Stimulated activated CD4-positive, alpha-beta T cell treated with anti-CD3 and anti-CD28 coated beads, Interleukin-1b, Interleukin-23, amount 100 ng/mL, for 24 hours (primary cell): ENCODE measurements at places on chromosomes 12 and 14.

DNA sequence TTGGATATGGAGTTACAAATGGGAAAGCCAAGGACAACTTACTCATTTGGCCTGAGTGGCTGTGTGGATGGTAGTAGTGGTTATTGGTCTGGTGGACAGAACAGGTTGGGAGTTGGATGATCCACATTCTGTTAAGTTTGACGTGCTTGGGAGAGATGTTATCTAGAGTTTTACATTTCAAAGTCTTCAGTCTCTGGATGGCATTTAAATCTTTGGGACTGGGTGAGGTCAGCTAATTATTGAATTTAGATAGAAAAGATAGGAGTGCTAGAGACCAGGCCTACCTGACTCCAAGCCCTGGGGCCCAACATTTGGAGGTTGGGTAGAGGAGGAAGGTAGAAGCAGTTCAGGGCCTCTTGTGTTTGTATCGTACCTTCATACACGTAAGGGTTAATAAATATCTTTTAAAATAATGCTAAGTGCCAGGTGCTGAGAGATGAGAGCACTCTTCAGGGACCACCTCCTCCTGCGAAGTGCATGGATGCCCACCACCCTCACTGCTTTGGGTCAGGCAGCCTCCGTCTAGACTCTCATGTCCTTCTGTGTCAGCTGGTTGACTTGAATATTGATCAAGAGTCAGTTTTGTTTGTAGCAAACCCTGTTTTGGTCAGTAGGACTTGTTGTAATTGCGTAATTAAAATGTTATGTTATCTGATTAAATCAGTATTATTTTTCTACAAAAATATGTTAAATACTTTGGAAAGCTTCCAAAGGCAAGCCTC lies 460.4 kb upstream of the RGS6 start:
- no peak for DNase-seq

- no peak for DNase-seq
Observed at GRCh38 chr12:15672671-15673270, 116.4 kb downstream of the EPS8 start.

- DNase-seq = no peak
Observed at GRCh38 chr14:87066221-87066817, 926.7 kb downstream of the GALC start.

GRCh38 chr12:49533331-49533730 lies 5.5 kb upstream of the KCNH3 start:
- no peak for DNase-seq

DNA sequence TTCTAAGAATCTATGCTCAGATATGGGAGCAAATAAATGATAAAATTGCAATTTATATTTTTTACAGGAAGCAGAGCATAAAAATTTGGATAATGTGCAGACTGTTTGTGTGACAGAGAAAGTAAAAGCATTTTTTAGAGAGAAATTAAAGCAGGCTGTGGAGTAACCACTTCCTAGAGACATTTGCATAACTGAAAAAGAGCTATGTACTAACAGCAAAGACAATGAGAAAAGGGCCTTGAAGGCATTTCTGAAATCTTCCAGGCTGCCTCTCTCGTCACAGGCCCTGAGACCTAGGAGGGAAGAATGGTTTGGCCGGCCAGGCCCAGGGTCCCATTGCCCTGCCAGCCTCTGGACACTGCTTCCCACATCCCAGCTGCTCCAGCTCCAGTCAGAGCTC lies 247.2 kb downstream of the ALX1 start:
- DNase-seq = no peak
